ENCODE measurements at places on chromosomes 7 and 10.

DNA sequence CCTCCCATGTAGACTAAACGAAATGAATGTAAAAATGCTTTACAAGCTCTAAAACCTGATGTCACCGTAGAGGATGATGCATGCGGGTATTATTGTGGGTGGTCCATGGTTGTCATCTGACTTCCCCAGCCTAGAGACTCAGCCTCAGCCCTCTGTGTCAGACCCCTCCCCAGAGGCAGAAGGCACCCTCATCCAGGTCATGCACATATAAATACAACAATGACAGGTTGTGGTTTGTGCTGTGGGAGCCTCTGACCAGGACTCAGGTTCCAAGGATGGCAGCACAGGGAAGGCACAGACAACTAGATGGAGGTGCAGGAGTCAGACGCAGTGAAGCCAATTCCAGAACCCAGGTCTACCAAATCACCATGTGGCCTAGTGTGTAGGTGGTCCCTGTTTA is 3.3 kb upstream of the NODAL start:
- DNase-seq, result no peak

DNA sequence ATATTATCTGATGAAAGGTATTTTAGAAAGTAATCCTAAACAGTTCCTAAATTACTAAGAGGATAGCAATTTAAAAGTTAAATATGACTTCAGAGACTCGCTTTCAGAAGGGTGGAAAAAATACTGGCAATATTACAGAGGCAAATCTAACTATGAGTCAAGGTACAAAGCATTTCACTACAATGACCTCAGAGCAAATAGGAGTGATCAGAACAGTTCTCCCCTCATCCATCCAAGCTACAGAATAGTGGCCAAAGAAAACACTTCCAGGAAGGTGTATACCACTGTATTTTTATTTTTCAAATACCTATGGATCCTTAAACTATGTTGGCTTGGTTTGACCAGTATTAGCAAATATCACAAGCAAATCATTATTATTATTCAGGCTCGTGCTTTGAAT is 112.8 kb upstream of the ODAD2 start:
- no peak for DNase-seq

GRCh38 chr7:143388491-143389101 is 7.5 kb downstream of the ZYX start:
- no peak for DNase-seq

GRCh38 chr7:38187794-38188440 is 9.9 kb downstream of the STARD3NL start:
- no peak for DNase-seq

- DNase-seq, result no peak
Observed at GRCh38 chr10:58963723-58964124, 212.7 kb upstream of the PHYHIPL start.

GRCh38 chr7:66047426-66047825 is 28.2 kb upstream of the ASL start:
- no peak for DNase-seq
